ENCODE measurements at places on chromosomes 16 and 17. TPM values are rescaled to one million over a fixed set of nuclear protein-coding genes. Genes with fewer than 3 reads are reported as not detected.

The TRPV3 gene
- polyA plus RNA-seq: not detected

DNA sequence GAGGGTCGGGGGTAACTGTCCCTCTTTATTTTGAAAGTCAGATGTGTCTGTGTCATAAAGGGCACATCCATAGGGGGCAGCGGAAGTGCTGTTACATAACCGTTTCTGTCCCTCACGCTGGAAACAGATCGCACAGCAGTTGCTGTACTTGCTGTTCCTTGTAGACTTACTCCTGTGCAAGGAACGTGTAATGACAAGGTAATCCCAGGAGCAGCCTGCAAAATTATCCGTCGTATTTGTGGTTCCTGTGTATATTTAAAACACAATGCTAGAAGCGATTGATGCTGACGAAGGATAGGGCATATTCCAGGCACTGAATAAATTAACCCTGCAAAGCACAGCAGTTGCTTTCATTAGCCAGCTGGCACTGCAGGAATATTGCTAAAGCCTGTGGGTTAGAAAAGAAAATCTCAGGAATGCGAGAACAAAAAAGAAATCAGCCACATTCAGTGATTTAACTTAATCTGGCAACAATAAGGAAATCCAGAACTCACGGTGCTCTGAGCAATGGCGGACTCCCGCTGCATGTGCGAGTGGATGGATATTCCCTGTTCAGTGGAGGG lies 76.2 kb downstream of the SPECC1 start:
- DNase-seq: no peak

The TMEM88 gene
- 185 TPM for polyA plus RNA-seq

- no peak for DNase-seq
Observed at GRCh38 chr16:11795887-11796226, 1.2 kb downstream of the ZC3H7A start.

The TERB1 gene
- not detected for polyA plus RNA-seq

The EXOC7 gene
- 104 TPM for polyA plus RNA-seq

Measured in endothelial cell of umbilical vein (primary cell).